ENCODE measurements at places on chromosomes 5 and 9.

DNA sequence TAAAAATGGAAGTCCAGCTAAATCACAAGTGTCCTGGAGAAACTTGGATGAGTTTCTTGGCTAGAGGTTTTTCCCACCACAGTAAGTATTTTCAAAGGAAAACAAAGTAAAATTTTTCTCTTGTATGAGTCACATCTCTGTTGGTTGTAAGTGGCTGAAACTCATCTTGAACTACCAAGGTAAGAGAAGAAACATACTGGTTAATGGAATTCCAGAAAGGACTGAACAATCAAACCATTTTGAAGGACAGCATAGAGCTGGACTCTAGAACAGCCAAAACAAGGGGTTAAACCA, 102.8 kb upstream of the CDKN2B start:
- DNase-seq = no peak

DNA sequence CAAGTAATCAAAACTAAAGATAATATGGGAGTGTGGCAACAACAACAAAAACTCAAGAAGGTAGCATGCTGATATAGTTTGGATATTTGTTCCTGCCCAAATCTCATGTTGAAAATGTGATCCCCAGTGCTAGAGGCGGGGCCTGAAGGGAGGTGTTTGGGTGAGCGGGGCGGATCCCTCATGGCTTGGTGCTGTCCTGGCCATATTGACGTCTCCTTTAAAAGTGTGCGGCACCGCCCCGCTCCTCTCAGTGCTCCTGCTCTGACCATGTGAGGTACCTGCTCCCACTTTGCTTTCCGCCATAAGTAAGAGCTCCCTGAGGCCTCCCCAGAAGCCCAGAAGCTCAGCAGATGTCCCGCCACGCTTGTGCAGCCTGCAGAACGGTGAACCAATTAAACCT, 25.6 kb downstream of the MED27 start:
- DNase-seq = peak; percentile 59

DNA sequence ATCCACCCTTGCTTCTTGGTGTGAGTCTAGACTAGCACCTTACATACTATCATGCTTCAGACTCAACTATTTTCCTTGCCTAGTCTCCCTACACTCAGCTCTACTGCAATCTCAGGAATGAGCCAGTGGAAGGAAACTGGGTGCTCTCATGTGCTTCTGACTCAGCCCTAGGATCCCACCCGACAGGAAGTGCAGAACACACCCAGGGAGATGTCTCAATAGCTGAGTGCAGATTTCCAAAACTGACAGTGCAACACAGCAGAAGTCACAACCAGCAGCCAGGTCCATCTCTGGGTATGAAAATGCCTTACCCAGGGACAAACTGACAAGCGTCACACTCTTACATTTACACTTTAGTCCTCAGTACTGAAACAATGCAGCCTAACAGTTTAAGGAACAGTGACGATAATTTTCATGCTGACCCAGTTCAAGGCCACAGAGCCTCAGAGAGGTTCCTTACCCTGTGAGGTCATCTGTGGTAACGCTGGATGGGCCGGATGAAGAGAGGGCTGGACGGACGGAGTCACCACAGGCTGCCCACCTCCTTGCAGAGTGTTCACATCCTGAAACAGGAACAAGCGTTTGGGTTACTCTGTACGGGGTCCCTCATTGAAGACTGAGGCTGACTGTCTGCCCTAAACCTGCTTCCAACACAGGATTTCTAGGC, 33.0 kb downstream of the FKBP15 start:
- no peak for DNase-seq

DNA sequence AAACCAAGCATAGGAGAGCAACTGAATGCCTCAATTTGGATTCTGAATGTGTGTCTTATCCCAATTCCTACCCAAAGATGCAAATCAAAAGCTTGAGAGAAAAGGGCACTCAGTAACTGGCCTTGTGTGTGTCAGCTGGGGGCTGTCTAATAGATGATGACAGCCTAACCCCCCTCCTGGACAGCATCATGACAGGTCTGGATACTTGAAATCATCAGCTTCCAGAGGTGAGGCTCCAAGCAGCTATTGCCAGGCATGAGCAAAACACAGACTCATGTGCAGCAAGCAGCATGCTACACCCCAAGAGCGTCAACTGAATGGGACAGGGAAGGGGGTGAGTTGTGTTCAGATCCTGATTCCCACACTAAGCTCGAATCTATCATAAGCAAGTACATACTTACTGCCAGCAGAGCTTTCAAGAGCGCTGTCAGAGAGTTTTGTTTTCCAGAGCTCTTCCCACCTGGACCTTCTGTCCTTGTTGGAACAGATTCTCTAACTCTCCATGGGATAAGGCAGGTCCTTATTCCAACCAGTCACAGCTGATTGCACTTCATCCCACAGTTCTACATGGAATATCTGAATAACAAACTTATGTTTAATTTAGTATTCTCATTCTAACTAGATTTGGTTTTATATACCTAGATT, 467.5 kb downstream of the DTWD2 start:
- DNase-seq = no peak

- DNase-seq = no peak
Measured at GRCh38 chr5:159106193-159106568, 6.5 kb upstream of the EBF1 start.

GRCh38 chr9:85615792-85616191, 126.0 kb downstream of the AGTPBP1 start:
- DNase-seq = no peak

GRCh38 chr9:88740844-88741243, 205.9 kb downstream of the NXNL2 start:
- no peak for DNase-seq

DNA sequence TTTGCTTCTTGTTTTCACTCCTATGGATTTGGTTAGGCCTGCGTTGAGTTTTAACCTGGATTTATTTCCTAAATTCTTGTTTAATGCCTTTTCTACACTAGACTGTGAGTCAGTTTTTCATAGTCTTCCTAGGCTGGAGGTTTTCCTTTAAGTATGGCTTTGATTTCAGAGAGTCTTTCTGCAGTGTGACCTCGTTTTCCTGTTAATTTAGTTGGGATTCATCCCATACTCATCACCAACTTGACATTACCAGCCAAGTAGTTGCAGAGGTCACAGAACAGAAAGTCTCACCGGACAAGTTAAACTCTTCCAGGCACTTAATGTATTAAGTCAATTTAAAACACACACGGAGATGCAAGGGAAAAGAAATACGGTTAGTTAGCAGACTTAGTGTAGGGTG, 29.7 kb upstream of the AUH start:
- DNase-seq = no peak

GRCh38 chr9:124735121-124735520, 36.0 kb downstream of the NR6A1 start:
- no peak for DNase-seq

DNA sequence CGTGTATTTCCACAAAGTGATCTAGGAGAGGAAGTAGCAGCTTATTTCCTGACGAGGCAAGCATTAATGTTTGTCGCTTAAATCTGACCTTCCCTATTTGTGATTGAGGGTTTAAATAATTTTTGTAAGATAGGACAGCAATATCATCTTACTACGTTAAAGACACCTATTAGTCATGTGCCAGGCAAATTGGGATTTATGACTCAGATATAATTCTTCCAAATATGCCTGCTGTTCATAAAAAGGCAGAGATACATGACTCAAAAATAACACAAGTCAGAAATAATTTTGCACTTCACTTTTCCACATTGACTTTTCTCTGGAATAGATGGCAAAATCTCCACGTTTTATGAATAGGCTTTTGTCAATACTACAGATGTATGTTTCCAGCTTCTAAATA, 43.0 kb upstream of the CDH12 start:
- no peak for DNase-seq

DNA sequence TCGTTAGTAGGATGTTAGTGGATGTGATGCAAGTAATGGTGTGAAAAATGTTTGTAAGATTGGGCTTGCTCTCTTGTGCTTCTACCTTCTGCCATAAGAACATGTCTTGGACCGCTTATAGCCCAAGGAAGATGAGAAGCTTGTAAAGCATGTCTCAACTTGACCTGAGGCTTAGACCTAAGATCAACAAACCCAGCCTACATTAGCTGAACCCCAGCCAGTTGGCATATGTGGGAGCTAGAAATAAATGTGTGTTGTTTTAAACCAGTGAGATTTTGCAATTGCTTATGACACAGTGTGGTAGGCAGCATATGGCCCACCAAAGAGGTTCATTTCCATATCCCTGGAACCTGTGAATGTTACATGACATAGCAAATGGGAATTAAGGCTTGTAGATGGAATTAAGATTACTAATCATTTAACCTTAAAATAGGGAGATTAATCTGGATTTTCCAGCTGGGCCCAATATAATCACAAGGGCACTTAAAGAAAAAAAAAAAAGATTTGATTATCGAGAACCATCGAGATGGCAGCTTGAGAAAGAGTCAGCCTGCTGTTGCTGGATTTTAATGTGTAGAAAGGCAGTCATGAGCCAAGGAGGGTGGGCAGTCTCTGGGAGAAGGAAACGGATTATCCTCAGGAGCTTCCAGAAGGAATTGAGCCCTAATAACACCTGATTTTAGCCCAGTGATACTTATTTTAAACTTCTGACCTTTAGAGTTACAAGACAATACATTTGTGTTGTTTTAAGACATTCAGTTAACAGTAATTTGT, 27.3 kb upstream of the EDIL3 start:
- DNase-seq = no peak

- DNase-seq = no peak
Measured at GRCh38 chr5:67104859-67105258, 91.7 kb downstream of the CD180 start.

- DNase-seq = no peak
Measured at GRCh38 chr9:36191686-36192085, 965 bp downstream of the CLTA start.

- no peak for DNase-seq
Measured at GRCh38 chr5:83219495-83219894, 142.1 kb downstream of the XRCC4 start.

DNA sequence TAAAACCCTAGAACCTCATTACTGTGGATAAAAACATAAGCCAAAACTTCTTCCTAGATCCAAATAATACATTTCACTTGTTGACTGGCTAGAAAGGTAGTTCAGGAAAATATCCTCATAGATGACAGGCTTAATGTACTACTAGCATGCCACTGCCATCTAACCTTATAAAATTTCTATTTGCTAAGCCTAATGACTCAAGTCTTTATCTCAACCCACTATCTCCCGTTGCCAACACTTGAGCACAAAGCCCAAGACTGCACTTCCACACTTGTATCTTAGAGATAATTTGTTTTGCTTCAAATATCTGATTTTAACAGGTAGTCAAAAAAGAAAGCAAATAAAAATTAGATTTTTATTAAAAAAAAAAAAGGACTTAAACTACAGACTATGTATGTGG, 42.7 kb downstream of the FBXL17 start:
- no peak for DNase-seq

DNA sequence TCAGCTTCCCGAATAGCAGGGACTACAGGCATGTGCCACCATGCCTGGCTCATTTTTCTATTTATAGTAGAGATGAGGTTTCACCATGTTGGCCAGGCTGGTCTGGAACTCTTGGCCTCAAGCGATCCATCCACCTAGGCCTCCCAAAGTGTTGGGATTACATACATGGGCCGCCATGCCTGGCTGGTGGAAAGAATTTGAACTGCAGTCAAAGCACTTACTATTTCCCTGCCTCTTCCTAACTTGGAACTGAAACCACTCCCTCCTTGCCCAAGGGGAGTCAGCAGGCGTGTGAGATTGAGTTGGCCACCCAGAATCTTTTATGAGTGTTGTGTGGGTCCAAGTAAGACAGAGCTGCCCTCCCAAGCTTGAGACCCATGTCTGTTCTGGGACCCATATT, 86.1 kb upstream of the PTPN3 start:
- DNase-seq = no peak

GRCh38 chr9:29126783-29127182, 1553.5 kb upstream of the C9orf72 start:
- no peak for DNase-seq

DNA sequence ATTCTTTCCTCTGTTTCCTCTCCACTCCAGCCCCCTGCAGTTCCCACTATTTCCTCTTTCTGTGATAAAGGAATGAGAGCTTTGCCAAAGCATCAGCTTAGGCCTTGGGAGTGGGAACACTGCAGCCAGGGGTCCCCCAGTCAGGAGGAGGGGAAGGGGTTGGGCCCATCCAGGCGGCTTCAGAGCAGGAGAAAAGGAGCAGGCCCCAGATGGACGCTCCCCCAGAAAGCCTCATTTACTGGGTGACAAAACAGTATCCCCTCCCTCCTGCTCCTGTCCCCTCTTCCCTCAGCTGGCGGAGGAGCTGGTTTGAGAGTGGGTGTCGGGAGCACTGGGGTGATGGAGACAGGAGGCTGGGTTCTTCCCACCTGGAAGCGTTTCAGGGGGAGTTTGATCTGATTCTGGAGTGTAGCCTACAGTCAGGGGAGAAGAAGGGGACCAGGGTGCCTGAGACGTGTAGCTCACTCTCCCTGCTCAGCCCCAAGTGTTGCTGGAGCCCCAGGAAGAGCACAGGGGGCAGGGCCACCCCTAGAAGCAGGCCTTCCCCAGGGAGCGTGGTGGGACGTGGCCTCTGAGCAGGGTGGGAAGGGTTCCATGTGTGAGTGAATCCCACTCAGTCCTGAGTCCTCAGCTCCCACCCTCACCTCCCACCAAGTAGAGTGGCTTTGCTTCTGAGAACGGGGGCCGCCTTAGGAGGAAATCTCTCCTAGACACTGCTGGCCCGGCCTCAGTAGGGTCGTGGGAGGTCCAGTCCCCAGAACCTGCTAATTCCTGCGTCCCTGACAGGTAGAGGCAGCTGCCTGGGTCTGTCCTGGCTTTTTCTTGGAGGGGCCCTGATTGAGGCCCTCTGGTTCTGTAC, 173.1 kb downstream of the CACNA1B start:
- DNase-seq = no peak

DNA sequence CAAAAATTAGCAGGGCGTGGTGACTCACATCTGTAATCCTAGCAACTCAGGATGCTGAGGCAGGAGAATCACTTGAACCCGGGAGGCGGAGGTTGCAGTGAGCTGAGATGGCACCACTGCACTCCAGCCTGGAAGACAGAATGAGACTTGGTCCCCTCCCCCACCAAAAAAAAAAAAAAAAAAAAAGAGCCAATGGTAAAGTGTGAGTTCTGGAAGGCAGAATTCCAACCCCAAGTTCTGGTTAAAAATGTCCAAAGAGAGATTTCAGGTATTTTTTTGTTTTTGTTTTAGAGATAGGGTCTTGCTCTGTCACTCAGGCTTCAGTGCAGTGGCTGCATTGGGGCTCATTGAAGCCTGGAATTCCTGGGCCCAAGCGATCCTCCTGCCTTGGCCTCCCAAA, 1.6 kb upstream of the SET start:
- DNase-seq = no peak

- no peak for DNase-seq
Measured at GRCh38 chr9:35689542-35690293, at the start of gene TPM2. Gene TPM2, minus strand, starts transcription at chr9:35689925. Its CDS starts 108 bp downstream, at chr9:35689817.

Measured in NCI-H510A treated with DMSO at 0.1 percent for 48 hours (cell line).